Endodermal cell (in vitro differentiated cells): ENCODE measurements at places on chromosomes 12 and 14. TPM values are rescaled to one million over a fixed set of nuclear protein-coding genes. Genes with fewer than 3 reads are reported as not detected.
A peak's percentile ranks its signal among the peaks of the same experiment; 100 is the strongest.

C2CD5 gene
- 21.4 to 29.2 TPM (median 26.8 TPM) in 3 replicates for total RNA-seq

TAS2R9 gene
- not detected in 3 replicates for total RNA-seq

SLC5A8 gene
- total RNA-seq = not detected in 2 replicates

- DNase-seq = no peak
- H3K36me3 ChIP-seq = no peaks in the 10 kb centered on the region
- H3K27ac ChIP-seq = peak overlapping the region; percentile 54
- no peaks in the 10 kb centered on the region for H3K4me1 ChIP-seq
Measured at GRCh38 chr12:68428724-68429501, 96.8 kb upstream of the MDM1 start.

- no peaks in the 10 kb centered on the region for H3K36me3 ChIP-seq
- H3K4me1 ChIP-seq = no peaks in the 10 kb centered on the region
- no peak overlapping the region for H3K27ac ChIP-seq
- H3K27me3 ChIP-seq = no peaks in the 10 kb centered on the region
- H3K4me3 ChIP-seq = no peak overlapping the region
Measured at GRCh38 chr14:93648440-93649168, 139.7 kb downstream of the PRIMA1 start.

DNA sequence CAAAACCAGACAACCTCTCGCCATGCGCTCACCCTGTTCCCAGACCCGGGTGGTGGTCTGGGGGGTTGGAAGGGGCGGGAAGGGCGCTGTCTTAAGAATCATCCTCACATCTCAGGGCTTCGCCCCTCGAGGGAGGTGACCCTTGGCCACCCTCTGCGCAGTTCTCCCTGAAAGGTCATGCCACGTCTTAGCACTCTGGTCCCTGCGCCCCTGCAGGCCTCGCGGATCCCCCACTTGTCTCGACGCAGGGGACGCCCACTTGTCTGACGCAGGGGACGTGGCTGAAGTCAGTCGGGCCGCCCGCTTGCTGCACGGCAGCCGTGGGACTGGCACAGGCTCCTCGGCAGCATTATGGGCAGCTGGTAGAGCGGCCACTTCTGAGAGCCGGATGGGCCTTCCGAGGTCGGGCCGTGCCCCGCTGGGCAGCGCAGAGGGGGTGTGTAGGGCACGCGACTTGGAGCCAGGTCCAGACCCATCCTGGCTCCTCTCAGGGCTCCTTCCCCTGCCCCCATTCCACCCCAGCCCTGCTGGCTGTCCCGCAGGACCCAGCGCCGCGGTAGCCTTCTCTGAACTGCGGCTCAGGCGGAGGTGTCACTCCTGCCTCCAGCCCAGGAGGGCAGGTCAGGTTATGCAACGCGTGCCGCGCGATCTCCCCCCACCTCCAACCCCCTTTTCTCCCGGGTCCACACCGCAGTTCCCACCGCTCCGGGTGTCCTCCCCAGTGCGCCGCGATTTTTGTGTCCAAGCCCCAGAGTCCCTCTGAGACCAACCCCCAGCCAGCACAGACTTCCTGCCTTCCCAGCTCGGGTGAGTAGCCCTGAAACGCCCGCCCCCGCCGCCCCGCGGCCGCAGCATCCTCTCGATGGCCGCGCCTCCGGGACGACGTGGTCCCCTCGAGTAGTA lies 40.9 kb upstream of the CAPRIN2 start:
- no peaks in the 10 kb centered on the region for H3K4me1 ChIP-seq
- H3K27ac ChIP-seq = no peak overlapping the region

DNA sequence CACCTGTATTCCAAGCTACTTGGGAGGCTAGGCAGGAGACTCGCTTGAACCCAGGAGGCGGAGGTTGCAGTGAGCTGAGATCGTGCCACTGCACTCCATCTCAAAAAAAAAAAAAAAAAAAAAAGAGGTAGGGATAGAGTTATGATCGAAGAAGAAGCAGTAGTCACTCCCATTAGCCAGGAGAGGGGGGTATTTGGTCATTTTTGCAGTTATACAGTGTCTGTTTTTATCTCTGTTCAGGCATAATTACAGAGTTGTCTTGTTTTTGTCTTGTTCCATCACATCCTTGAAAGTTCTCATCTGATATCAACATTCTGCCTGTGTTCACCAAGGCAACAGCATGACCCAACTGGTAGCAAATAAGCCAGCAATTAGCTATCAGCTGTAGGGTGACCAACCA lies 98.5 kb upstream of the TMPO start:
- no peak overlapping the region for H3K4me3 ChIP-seq
- no peaks in the 10 kb centered on the region for H3K36me3 ChIP-seq
- no peak for DNase-seq
- H3K4me1 ChIP-seq = peaks cover 4% of the 10 kb centered on the region
- no peak overlapping the region for H3K27ac ChIP-seq

DNA sequence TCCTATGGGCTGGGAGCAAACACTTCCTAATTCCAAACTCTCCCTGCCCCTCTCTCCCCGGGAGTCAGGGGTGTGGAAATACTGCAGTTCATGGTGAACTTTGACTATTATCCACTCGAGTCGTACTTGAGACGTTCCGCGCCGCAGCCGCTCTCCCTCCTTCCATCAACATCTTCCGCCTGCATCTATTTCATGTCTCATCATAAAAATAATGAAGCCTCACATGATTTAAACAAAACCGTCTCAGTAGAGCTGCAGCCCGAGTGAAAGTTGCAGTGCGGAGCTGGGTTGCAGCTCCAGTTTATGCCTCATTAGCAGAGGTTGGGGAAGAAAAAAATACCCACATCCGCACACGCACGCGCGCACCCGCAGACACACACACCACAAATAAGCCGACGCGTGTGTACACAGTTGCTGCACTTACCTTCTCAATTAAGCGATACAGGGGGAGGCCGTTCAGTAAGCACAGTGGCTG lies 283 bp downstream of the LMO3 start:
- peak overlapping the region; percentile 27 for H3K27ac ChIP-seq
- peak overlapping the region; percentile 85 for H3K4me3 ChIP-seq
- H3K4me1 ChIP-seq = peaks cover 5% of the 10 kb centered on the region
- H3K36me3 ChIP-seq = no peaks in the 10 kb centered on the region
- DNase-seq = peak; percentile 57

DNA sequence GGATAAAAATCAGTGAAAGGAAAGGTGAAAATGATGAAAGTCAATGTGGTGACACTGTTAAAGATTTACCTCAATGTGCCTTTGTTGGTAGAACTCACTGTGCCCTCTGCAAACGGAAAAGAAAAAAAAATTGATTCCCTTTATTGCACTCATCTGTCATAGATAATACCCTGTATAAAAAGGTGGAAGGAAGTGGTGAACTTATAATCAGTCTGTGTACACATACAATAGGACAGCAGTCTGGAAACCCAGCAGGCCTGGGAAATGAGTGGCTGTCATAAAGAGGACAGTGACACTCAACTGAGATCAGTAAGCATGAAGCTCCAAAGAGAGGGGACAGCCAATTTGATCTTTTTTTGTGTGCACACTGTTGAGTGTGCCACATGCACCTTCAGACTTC lies 364.7 kb downstream of the NOVA1 start:
- H3K4me3 ChIP-seq = no peak overlapping the region
- no peaks in the 10 kb centered on the region for H3K4me1 ChIP-seq
- H3K27me3 ChIP-seq = no peaks in the 10 kb centered on the region
- no peak for DNase-seq
- H3K27ac ChIP-seq = no peak overlapping the region
